ENCODE measurements at places on chromosomes 3 and 15. TPM values are rescaled to one million over a fixed set of nuclear protein-coding genes. Genes with fewer than 3 reads are reported as not detected.

The DCLK3 gene
- total RNA-seq: not detected

The GPR171 gene
- total RNA-seq: not detected

The SNRPA1 gene
- total RNA-seq: 131 TPM

The DUOXA1 gene
- 0.06 TPM for total RNA-seq

The SLC41A3 gene
- 24.1 TPM for total RNA-seq

The TMEM45A gene
- 2.7 TPM for total RNA-seq

The SAMD7 gene
- total RNA-seq: not detected

The IL17RE gene
- total RNA-seq: 1.4 TPM

The GOLGA6D gene
- total RNA-seq: not detected

The LSM3 gene
- 21.9 TPM for total RNA-seq

The SERPINI2 gene
- not detected for total RNA-seq

The CHRNA5 gene
- total RNA-seq: 35.1 TPM

The PDCD10 gene
- total RNA-seq: 53.6 TPM

The DLEC1 gene
- 0.05 TPM for total RNA-seq

The TEX55 gene
- total RNA-seq: not detected

The MAGEL2 gene
- total RNA-seq: not detected

The GRM7 gene
- not detected for total RNA-seq

The MINAR1 gene
- total RNA-seq: 0.30 TPM

The PLCB2 gene
- 0.77 TPM for total RNA-seq

The AHSG gene
- 0.11 TPM for total RNA-seq

The CTDSPL gene
- 16.5 TPM for total RNA-seq

The TGFBR2 gene
- total RNA-seq: 53.4 TPM

The BSN gene
- 0.09 TPM for total RNA-seq

The MORC1 gene
- total RNA-seq: not detected

The LYZL4 gene
- not detected for total RNA-seq

The USP13 gene
- 10.2 TPM for total RNA-seq

The PPP1R14D gene
- total RNA-seq: 0.33 TPM

Measured in A549 treated with Mapracorat at 1 μM for 4 hours (cell line).